GM12892 (cell line): ENCODE measurements at places on chromosomes 1 and 21.
A peak's percentile ranks its signal among the peaks of the same experiment; 100 is the strongest.

DNA sequence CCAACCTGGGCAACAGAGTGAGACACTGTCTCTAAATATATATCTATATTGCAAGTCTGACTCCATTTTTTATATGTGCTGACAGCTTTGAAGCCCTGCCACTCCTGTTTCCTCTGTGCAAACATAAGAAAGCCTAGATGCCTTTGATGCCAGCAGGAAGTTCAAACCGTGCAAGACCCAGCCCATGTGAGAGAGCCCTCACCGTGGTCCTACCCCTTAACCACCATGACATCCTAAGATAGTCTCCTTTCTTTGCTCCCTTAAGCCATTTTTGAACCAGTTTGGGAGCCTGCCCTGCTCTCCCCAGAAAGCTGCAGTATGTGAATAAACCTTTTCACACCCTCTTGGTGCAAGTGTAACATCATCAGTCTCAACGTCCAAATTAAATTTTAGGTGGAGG is 3.7 kb upstream of the DIPK1A start:
- no peak for DNase-seq

- no peak for DNase-seq
Observed at GRCh38 chr1:61531716-61532115, 193.2 kb downstream of the TM2D1 start.

GRCh38 chr1:119594376-119594775 is 53.7 kb downstream of the ZNF697 start:
- no peak for DNase-seq

GRCh38 chr1:55965981-55966461 is 613.3 kb downstream of the PLPP3 start:
- DNase-seq, result no peak

DNA sequence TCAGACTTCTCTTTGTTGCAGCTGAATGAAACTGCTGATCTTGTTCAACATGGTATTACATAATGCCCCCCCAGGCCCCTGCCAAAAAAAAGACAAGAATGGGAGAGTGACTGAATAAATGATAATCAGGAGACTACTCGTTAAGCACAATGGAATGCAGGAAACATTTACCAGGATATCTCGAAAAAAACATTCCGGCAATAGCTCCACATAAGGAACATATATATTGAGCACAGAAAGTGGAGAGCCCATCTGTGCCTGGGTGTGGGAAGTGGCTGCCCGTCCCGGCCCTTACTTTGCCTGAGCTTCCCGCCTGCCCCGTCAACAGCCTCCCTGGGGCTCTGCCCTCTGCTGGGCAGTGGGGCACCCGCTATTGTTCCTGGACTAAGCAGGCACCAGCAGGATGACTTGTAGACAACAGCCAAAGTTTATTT is 13.3 kb downstream of the TRIM11 start:
- no peak for DNase-seq

DNA sequence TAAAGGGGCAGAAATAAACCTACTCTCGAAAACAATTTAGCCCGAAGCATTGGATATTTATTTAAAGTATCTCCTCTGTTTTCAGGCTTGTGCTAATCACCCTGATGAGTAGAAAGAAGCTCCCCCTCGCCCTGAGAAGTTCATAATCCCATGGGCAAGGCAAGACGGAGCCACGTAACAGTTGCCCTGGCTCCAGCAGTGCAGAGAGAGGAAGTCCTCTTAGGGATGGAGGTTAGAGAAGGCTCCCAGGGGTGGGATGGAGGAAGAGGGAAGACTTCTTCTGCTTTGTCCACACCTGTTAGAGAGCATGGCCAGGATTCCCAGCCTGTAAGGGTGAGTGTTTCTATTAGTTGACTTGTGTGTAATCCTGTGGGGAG is 3.4 kb upstream of the GPR25 start:
- no peak for DNase-seq

- no peak for DNase-seq
Observed at GRCh38 chr1:2042830-2043773, 7.1 kb upstream of the PRKCZ start.

DNA sequence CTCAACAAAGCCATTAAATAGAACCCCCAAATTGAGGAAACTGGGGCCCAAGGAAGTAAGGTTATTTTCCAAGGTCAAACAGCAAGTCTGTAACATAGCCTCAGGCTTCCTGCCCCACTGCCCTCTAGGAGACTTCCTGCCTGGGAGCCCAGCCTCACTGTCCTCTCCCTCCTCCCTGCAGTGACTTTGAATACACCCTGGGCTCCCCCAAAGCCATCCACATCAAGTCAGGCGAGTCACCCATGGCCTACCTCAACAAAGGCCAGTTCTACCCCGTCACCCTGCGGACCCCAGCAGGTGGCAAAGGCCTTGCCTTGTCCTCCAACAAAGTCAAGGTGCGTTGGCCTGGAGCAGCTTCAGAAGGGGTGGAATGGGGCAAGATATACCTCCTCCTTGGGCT is 18.3 kb downstream of the GRHL3 start:
- no peak for DNase-seq

DNA sequence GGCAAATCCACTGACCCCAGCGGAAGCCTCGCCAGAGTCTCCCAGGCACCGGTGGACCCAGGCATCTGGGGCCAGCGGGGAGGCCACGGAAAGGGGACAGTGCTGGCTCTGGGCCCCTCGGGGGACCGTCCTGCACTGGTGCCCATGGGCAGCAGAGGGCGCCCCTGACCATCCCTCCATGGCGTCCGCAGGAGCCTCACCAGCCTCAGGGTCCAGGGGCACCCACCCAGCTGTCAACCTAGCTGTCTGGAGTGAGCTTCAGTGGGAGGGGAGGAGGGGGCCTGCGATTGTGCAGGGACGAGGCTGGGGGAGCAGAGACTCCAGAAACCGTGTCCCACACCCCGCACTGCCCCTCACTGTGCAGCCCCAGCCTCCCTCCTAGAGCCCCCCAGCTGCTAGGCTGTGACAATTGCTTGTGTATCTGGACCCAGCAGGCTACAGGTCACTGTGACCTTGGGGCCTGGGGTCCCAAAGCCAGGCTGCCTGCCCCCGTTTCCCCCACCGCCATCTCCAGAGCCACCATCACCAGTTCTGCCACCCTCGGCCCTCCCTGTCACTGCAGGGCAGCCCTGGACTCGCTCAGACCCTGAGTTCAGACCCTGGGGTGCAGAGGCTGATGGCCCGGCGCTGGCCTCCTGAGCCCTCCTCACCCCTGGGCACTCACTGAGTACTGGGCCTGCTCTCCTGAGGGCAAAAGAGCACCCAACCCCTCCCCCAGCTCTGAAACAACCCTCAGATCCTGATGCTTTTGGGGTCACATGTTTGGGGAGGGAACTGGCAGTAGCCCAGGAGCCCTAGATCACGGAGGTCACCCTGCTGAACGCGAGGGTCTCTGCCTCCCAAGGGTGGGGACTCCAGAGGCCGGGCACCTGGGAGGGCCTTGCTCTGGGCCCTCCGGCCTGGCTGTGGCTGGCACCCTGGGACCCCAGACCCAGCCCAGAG is 10.6 kb upstream of the COL6A1 start:
- peak; percentile 56 for DNase-seq

DNA sequence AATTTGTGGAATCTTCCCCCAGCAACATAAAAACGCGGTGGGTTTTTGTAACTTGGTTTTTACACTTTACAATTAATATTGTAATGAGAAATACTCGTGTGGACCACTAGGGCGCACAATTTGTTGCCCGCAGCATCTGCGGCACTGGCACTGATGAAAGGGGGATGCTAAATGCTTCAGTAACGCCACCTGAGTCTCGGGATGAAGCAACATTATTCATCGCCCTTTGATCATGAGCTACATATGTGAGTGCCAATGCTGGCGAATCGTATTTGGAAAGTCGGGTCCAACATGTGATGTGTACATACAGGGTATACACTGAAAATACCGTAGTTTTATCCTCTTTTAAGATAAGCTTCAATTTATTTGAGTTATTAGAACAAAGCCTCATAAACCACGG is 34.2 kb upstream of the COX20 start:
- DNase-seq, result peak; percentile 42

GRCh38 chr21:29321932-29322928 is 23.5 kb downstream of the BACH1 start:
- no peak for DNase-seq

- DNase-seq, result no peak
Observed at GRCh38 chr1:33219886-33220661, 36.2 kb upstream of the ZNF362 start.

DNA sequence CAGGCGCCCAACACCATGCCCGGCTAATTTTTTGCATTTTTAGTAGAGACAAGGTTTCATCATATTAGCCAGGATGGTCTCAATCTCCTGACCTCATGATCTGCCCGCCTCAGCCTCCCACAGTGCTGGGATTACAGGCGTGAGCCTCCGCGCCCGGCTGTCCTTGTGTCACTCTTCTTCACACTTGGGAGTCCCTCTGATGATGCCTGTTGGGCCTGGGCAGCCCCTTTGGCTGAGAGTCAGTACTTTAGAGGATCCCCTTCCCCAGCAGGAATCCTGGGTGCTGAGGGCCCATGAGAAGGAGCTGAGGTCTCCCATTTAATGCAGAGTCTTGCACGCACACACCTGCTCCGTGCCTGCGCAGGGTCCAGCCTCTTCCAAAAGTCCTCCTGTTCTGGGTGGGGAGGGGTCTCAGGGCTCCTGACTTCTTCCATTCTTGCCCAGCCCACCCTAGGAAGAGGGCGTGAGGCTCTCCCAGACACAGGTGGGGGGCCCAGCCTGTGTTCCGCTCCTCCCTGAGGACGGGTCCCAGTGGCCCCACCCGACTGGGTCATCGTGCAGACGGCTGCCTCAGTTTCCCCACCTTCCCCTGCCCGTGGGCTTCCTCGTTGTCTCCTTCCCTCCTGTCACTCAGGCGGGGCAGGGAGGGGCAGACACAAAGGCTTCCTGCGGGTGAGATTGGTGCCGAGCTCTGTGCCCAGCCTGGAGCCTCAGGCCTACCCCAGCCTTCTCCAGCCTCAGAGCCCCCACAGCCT is 3.9 kb downstream of the TTLL10 start:
- no peak for DNase-seq

- no peak for DNase-seq
Observed at GRCh38 chr1:11187494-11187893, 1.7 kb upstream of the ANGPTL7 start.

DNA sequence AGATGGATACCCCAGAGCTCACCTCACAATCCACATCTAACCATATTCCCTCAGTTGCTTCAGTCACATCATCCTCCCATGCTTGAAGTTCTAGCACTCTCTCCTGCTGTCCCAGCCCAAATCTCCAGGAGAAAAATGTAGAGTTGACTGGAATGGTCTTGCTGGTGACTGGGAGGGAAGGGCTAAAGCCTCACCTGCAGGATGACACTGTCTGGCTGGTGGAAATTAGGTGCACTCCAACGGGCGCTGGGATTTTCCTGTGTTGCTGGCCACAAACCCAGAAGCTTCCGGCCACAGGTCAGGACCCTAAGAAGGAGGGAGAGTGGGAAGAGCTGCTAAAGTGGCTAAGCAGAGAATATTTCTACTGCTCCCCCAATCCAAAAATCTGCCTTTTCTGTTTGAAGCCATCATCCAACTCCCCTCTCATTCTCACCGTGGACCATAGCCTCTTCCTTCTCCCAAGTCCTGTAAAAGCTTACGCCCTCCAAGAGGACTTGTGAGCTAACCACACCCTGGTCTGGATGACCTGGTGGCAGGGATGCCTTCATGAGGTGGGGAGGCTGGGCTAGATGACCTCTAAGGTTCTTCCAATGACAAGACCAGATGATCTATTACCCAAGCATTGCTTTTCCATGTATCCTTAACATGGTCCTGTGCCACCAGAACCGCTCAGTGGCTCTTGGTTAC is 37.5 kb upstream of the PPP1R15B start:
- DNase-seq, result no peak

DNA sequence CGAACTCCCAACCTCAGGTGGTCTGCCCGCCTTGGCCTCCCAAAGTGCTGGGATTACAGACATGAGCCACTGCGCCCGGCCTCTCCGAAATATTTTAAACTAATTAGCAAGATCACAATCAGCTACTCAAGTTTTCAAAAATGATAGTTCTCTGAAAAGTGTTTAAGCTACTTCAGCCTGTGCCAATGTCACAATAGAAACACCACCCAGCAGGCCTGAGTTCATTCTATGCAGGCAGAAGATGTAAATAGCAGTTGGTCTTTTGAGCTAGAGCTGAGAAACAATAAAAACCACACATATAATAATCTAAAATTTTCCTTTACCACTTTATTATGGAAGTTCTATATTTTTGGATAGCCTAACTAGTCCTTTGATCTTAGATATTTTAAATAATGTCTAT is 96.1 kb downstream of the LRRC40 start:
- DNase-seq, result no peak

DNA sequence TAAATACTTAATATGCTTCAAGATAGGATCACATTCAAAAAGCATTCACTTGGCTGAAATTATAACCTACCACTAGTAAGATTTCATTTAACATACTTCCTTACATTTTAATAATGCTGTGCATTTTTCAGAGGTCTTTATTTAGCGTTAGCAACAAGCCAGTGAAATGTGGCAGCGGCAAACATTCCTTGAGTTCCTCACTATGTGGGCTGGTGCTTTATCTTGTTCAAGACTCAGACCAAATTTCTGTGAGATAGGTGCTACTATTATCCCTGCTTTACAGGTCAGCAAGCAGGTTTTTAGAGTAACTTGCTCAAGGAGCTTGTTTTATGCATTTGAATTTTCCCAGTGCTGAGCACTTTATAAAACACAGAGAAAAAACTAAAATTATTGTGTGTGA is 132.7 kb downstream of the PLPPR4 start:
- no peak for DNase-seq

DNA sequence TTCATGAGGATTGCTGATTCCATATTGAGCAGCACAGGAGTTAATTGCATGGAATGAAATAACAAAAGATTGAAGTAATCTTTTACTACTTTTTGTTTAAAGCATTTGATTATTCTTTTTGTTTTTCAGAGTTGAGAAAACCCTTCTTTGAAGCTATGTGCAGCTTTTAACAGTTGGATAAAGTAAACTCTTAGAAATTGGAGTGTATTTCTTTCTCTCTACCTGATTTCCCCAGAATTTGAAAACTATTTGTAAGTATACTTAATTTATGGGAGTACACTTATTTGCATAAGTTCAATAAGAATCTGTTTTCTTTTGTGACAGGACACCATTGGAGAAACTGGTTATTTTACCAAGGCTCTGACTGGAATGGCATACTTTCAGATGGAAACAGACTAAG is 133.6 kb downstream of the TRIM33 start:
- DNase-seq, result no peak

GRCh38 chr1:44831516-44831915 is 11.5 kb downstream of the PTCH2 start:
- DNase-seq, result no peak

DNA sequence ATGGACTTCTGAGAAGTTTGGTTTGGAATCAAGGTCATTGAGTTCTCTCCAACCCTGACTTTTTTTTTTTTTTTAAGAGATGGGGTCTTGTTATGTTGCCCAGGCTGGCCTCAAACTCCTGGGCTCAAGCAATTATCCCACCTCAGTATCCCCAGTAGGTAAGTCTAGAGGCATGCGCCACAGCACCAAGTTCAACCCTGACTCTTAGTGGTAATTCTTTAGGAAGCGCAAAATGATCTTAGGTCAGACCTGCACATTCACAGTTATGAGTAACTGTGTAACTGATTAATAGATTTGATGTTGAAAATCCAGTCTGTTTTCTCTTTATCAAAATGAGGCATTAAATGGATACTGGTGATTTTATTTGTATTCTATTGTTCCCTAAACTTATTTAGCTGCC is 95.9 kb downstream of the GREM2 start:
- no peak for DNase-seq
